CD4-positive, alpha-beta T cell treated with Interleukin-6 at 100 ng/mL for 8 hours (primary cell): ENCODE measurements at places on chromosomes 1 and 21.

- no peak for DNase-seq
Observed at GRCh38 chr1:174165471-174166137, 6.3 kb downstream of the RABGAP1L start.

DNA sequence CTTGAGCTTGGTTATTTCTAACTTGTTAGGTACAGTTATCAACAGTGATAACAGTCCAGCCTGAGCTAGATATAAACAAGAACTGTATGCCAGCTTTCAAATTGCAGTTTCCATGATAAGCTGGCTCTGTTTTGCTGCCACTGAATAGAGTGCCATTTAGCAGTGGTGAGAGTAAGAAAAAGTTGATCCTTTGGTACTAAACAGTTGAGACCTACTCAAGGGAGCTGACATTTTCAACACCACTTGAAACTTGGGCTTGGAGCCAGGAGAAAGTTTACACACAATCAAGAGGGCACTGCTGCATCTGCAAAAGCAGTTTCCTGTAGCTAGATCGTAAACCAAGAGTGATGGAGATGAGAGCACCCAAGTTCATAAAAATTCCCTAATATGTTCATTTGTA is 131.3 kb downstream of the RGS7 start:
- no peak for DNase-seq

GRCh38 chr1:183235503-183235902 is 49.4 kb downstream of the LAMC2 start:
- DNase-seq: no peak

GRCh38 chr1:229383961-229384360 is 41.1 kb upstream of the CCSAP start:
- no peak for DNase-seq

DNA sequence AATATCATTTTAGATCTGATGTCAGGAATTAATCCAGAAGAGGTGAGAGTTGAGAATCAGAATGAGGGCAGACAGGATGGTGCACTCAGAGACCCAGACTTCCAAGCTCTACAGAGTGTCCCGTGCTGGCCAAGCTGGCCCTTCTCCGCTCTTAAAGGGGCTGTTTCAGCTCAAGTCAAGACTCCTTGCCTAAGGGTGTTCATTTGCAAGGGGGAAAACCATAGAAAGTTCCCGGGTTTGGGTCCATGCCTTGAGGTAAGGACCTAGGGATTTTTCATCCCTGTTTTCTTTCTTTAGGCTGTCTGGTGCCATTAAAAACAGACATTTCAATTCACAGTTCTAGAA is 47.5 kb downstream of the EDN2 start:
- DNase-seq: no peak

DNA sequence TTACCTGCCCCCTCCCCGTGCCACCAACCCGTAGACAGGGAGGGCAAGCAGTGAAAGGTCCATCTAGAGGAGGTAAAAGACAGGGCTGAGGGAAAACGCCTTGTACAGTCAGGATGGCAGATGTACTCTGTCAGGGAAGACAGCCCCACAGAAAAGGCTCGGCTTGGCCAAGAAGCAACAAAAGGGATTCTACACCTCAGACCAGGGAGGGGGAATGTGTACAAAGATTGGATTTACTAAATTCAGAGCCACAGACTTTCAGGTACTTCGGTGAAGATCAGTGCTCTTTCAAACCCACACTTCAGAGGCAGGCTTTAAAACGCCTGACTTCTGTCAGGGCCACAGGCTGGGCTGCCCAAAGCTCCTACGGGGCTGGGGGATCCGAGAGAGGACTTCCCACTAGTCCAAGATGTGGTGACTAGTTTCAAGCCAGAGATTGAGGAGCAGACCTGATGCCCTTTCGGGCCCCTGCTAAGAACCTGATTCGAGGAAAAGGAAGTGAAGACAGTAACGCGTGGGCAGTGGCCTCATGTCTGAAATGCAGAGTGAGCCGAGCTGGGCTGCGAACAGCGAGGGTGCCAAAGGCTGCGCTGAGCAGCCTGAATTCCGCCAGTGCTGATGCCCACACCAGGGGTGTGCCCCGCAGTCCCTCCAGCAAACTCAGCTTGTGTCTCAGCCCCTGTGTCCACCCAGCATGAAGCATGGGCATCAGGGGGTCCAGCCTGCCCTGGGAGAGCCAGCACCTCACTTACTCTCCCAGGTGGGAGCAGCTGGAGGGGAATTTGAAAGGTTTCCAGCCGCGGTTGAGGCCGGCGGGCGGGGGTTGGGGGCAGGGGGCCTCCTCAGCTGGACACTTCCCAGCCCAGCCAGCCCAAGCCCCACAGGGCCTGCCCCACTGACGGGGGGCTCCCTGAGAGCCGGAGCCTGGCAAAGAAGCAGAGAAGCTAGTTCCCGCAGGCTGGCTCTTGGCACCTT is 36.2 kb downstream of the KIAA1614 start:
- DNase-seq: no peak

DNA sequence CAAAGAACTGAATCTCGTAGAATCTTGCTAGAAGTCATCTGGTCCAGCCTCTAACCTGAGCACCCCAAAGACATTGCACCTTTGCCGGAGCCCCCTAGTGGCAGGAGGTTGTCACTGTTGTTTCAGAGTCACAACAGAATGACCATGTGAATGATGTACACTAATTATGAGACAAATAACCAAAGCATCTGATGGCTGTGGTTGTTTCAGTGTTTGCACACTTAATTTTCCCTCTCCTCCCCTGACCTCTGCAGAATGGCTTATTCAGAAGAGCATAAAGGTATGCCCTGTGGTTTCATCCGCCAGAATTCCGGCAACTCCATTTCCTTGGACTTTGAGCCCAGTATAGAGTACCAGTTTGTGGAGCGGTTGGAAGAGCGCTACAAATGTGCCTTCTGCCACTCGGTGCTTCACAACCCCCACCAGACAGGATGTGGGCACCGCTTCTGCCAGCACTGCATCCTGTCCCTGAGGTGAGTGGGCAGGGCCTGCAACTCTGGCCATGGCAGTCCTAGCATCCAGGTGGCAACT is 26.4 kb downstream of the TRAF5 start:
- peak; percentile 70 for DNase-seq

GRCh38 chr21:30014886-30015285 is 75.1 kb upstream of the GRIK1 start:
- DNase-seq: no peak

DNA sequence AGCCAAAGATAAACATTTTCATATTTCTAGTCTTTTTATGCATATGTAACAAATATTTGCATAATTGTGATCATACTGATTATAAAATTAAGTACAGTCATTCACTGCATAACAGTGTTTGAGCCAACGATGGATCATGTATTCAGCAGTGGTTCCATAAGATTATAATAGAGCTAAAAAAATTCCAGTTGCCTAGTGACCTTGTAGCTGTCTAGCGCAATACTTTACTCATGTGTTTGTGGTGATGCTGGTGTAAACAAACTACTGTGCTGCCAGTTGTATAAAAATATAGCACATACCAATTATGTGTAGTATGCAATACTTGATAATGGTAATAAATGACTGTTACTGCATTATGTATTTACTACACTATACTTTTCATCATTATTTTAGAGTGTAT is 2.1 kb upstream of the S100A10 start:
- no peak for DNase-seq

DNA sequence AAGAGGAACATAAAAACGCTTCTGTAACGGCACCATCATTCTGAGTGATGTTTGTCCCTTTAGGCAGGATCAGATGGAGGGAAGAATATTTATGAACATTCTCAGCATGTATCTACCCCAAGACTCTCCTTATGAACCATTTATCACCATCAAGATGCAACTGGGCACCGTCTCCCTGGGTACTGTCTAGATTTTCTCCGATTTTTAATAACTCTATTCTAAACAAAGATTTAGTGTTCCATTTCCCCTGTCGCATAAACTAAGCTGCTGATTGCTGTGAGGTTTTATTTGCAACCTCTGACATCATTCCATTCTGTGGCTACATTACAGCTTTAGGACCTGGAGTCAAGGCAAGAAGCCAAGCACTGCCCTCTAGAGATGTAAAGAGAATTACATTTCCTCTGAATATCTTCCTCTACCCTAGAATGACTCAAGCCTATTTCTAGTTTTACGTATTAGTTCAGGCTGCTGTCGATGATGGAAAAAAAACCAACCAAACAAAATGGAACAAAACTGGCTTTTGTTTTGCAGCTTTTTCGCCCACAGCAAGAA is 130.1 kb upstream of the MAP1LC3C start:
- DNase-seq: no peak

GRCh38 chr1:175737451-175737850 is 5.9 kb downstream of the TNR start:
- no peak for DNase-seq

- no peak for DNase-seq
Observed at GRCh38 chr1:184951788-184952187, 22.5 kb downstream of the NIBAN1 start.
